ENCODE measurements at places on chromosomes 2 and 18.

- DNase-seq: no peak
Measured at GRCh38 chr2:55768991-55769390, 75.3 kb upstream of the PNPT1 start.

- no peak for DNase-seq
Measured at GRCh38 chr2:41483982-41484857, 563.6 kb upstream of the PKDCC start.

- DNase-seq: no peak
Measured at GRCh38 chr2:231865222-231865621, 61.0 kb downstream of the NPPC start.

GRCh38 chr2:222293660-222294630, 4.9 kb downstream of the PAX3 start:
- no peak for DNase-seq

- DNase-seq: no peak
Measured at GRCh38 chr2:120472031-120472430, 126.1 kb downstream of the INHBB start.

DNA sequence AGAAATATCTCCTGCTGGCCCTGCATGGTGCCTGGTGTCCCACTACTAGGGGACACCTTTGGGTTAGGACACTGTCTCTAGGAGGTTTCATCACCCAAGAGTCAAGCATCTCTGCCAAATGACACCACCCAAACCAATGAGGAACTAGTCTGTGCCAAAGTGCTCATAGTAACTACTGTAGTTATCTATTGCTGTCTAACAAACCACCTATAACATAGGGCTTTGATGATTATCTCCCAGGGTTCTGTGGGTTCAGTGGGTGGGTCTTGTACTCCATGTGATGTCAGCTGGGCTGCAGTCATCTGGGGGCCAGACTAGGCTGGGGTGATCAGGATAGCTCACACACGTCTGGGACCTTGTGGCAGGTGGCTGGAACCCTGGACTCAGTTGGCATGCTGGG, 59.8 kb downstream of the EPAS1 start:
- no peak for DNase-seq

- no peak for DNase-seq
Measured at GRCh38 chr2:231197706-231198290, 633 bp upstream of the ARMC9 start.

- no peak for DNase-seq
Measured at GRCh38 chr2:70936979-70937811, 1.5 kb downstream of the ATP6V1B1 start.

DNA sequence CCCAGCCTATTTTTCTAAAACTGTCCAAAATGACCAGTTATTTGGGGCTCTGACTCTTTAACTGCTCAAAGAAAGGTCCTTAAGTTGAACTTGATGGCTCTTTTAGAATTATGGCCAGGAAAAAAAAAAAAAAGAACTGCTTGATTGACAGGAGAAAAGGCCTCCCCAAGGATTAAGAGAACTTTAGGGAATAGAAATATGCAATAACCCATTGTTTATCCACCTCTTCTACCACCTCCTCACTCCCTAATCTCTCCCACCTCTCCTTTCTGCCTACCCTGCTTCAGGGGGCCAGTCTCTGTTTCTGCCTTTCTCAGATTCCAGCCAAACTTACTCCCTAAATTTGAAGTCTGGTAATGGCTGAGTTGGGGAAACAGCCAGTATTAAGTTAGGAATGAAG, 5.7 kb upstream of the STRN start:
- no peak for DNase-seq

GRCh38 chr2:106531676-106532214, 44.6 kb downstream of the CD8B2 start:
- DNase-seq: no peak

GRCh38 chr18:69491576-69491975, 90.9 kb downstream of the DOK6 start:
- no peak for DNase-seq

GRCh38 chr18:59189008-59189407, 30.9 kb upstream of the GRP start:
- DNase-seq: no peak

DNA sequence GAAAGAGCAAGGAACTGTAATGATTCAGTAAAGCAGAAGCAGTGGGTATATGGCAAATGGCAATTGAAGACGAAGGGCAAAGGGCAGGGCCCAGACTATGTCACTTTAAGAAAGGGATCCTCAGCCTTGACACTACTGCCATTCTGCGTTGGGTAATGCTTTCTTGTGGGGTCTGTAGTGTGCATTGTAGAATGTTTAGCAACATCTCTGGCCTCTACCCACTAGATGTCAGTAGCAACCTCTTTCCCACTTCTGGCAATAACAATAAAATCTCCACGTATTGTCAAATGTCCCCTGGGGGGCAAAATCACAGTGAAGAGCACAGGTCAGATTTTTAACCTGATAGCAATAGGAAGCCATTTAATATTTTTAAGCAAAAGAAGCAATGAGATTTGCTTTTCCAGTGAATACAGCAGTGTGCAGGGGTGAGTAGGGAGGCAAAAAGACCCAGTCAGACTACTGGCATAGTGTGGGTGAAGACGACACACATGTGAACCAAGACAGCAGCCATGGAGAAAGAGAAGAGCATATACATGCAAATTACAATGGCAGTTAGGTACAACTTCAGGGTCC, 209.5 kb downstream of the DYM start:
- no peak for DNase-seq

DNA sequence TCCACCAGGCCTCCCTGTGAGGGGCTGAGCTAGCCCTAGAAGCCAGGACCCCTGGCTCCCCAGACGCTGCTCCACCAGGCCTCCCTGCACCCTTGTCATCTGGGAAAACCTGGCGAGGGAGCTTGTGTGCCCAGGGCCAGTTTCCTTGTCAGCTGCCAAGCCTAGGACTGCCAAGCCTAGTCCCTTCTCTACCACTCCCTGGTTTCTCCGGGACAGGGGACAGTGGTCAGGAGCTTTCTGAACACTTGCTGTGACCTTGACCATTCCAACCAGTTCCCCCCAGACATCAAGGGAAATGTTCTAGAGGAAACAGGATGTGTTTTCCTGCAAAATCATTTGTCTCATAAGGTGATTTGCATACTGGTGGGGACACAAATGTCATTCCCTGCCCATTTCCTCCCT, 41.3 kb upstream of the MRPL33 start:
- DNase-seq: no peak

DNA sequence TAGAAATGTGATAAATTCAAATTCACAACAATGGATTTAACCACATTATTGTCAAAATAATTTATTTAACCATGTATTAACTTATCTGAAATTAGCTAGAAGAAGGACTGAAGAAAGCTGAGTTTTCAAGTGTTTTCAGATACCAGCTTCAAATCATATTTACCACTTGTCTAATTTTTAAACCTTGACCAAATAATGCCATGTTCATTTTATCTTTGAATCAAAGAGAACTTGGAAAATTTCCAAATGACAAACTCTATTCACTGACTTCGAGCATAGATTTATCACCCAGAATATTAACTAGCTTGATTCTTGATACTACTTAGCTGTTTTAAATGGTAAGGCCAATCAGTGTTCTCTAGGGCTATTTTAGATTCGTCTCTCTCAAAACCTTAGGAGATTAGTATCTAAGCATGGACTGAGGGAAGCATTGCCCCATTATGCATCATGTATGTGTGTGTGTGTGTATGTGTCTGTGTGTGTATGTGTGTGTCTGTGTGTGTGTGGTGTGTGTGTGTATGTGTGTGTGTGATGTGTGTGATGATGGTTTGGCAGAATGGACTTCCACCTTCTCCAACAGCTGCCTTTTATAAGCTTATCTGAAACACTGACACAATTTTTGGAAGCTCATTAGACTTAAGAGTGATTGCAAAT, 667.5 kb upstream of the FANCL start:
- DNase-seq: no peak

GRCh38 chr18:50721451-50722120, 98.2 kb downstream of the MRO start:
- DNase-seq: no peak

DNA sequence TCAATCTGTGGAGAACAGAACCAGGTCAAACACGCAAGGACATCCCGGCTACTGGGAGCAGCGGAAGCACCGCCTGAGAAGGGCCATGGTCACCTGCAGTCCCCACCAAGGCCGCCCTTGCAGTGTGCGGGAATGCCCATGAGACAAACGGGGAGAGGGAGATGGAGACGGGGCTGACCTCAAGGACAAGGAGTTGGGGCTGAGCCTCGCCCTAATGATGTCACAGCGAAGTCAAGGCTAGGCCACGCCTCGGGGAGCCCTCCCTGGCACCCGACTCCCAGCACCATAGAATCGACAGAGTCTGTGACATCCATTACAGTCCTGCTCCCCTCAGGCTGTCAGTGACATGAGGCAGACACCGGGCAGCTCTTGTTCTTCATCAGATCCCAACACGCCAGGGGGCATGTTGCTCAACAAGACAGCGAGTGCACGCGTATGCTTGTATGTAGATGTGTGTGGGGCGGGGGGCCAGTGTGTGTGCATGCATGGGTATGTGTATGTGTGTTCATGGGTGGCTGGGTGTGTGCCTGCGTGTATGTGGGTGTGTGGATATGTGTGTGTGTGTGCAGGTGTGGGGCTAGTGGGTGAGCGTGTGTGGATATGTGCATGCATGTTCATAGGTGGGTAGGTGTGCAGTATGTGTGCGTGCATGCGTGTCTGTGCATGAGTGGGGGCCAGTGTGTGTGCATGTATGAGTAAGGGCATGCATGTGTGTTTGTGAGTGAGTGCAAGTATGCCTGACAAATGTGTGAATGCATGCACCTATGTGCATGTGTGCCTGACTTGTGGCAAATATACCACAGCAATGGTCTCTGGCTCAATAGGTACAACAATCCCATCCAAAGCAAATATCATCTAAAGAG, 57.0 kb downstream of the ANKMY1 start:
- DNase-seq: no peak

DNA sequence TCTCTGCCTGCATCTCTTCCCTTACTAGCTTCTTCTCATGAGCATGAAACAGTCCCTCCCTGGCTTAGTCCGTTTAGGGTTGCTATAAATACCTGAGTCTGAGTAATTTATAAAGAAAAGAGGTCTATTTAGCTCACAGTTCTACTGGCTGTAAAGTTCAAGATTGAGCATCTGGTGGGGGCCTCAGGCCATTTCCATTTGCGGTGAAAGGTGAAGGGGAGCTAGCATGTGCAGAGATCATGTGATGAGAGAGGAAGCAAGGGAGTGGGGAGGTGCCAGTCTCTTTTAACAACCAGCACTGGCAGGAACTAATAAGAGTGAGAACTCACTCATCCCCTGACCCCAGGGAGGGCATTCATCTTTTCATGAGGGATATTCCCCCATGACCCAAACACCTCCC, 26.8 kb downstream of the RHBDD1 start:
- DNase-seq: no peak

GRCh38 chr18:50749945-50750344, 69.9 kb downstream of the MRO start:
- no peak for DNase-seq

DNA sequence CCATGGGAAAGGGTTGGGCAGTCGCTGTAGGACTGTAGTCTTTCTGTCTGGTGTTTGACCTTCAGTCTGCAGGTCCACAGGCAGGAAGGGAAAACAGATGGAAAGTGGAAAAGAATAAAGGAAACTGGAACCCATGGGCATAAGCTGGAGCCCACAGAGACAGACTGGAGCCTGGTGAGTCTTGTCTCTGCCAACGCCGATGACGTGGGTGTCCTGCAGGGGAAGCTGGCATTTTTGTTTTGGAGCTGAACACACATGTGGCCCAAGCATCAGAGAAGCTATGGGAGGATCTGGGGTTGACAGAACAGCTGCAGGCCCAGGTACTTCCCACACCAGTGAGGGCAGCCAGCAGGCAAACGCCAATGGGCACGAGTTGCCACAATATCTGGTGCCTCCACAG, 28.2 kb upstream of the SOCS6 start:
- no peak for DNase-seq

DNA sequence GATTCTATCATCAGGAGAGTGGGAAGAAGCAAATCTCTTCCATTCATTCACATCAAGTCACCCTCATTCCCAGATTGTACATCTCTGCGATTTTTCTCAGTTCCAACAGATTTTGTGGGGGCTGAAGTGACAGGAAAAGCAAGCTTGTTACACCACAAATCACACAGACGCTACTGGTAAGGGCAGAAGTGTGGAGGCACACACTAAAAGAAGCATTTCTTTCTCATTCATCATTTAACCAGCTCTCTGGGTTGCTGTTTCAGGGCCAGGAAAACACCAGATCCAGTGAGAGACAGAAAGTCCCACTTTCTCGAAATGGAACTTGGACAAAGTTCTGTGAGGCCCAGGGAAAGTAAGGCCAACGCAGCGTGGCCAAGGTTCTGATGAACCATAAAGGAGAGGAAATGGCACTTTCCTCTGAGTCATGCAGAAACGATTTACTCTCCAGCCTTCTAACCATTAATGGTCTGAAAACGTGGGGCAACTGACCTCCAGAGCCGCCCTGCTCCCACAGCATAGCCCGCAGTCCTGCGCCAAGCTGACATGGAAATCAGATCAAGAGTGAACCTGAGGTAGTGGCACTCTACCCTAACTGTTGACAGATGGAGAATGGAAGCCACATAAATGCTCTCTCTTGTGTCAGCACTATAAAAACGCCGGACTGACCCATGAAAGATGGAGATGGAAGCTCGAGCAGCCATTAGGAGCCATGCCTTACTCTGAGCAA, 191.0 kb downstream of the C1D start:
- no peak for DNase-seq

- no peak for DNase-seq
Measured at GRCh38 chr2:40279482-40279881, 172.4 kb downstream of the SLC8A1 start.

- DNase-seq: no peak
Measured at GRCh38 chr2:184875212-184875611, 276.9 kb downstream of the ZNF804A start.

- DNase-seq: no peak
Measured at GRCh38 chr2:43495727-43496126, 100.1 kb downstream of the THADA start.

GRCh38 chr2:61841286-61841685, 12.6 kb downstream of the FAM161A start:
- DNase-seq: no peak

DNA sequence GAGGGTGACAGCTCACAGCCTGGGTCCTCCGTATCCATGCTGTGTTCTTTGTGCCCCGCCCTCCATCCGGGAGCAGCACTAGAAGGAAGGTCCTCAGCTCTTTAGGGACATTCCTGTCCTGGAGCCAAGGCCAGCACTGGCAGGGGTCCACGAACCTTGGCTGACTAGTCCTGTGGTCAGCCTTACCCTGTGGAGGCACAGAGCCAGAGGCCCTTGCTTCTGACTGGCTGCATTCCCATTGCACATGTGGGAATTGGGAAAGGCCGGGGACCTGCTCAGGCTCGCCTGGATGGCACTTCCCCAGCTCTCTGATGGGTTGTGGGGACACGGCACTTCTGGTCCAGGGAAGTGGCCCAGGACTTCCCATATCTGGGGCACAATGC, 24.9 kb upstream of the RHOB start:
- DNase-seq: no peak
